ENCODE measurements at places on chromosomes 7 and 10. TPM values are rescaled to one million over a fixed set of nuclear protein-coding genes. Genes with fewer than 3 reads are reported as not detected.

DNA sequence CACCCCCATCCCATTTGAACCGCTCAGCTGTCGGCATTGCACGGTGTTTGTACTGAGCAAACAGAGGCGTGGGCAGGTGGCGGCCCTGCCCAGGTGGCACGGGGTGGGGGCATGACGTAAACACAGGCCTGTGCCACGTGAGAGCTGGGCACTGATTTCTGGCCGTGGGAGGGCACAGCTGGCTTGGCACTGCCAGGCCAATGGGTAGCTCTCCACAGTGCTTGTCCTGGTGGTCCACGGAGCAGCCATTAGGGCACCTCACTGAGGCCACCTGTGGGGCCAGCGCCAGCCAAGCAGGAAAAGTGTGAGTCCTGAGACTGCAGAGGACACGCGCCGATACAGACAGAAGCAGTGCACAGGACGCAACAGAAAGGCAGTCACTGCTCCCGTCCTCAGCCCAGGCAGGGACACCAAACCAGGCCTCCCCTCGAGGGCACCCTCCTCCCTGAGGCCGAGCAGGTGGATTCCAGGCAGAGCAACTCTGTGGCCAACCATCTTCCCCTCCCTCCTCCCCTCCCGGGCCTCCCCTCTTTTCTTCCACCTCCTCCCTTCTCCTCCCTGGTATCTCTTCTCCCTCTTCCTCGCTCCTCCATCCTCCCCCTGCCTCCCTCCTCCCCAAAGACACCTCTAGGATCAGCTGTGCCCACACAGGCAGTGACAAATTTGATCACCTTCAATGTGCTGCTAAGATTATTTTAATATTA is 258.7 kb downstream of the ELFN1 start:
- no peak for DNase-seq
- H3K27me3 ChIP-seq = no peaks in the 10 kb centered on the region
- H3K4me1 ChIP-seq = no peaks in the 10 kb centered on the region
- H3K4me3 ChIP-seq = no peak overlapping the region
- H3K27ac ChIP-seq = no peak overlapping the region

- H3K4me1 ChIP-seq = peaks cover 27% of the 10 kb centered on the region
- H3K4me3 ChIP-seq = peak overlapping the region; percentile 29
- no peaks in the 10 kb centered on the region for H3K36me3 ChIP-seq
- peaks cover 100% of the 10 kb centered on the region for H3K27me3 ChIP-seq
These were observed 19.4 kb upstream of the GATA3 start for GRCh38 chr10:8035006-8035640.

The HYAL4 gene
- not detected for total RNA-seq

- H3K4me1 ChIP-seq = no peaks in the 10 kb centered on the region
- H3K36me3 ChIP-seq = no peaks in the 10 kb centered on the region
These were observed 244.7 kb downstream of the PTEN start for GRCh38 chr10:88108115-88108610.

The IL6 gene
- total RNA-seq = not detected

DNA sequence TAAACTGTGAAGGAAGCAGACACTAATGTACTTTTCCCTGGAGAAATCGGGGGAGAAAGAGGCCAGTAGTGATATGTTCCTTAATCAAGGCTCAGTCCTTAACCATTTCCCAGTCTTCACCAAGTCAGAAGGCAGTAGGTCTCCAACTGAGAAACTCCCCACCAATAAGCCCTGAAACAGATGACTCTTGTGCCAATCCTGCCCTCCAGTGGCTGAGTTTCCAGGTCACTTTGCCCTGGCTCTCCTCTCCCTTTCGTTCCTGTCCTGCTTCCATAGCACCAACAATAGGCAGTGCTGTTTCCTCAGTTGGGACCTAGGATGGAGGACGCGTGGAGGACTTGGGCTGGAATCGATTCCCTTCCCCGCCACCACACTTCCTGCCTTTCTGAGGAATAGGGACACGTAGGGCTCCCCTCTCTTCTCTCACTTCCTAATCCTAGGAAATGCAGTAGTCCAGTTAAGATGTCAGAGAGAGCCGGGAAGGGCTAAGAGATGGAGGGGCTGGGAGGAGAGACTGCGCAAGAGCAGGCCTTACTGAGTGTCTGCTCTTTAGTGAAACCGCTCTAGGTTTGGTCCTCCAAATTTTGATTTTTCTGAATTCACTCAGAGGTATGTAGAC is 23.4 kb downstream of the ATOH7 start:
- H3K36me3 ChIP-seq = no peaks in the 10 kb centered on the region
- peaks cover 5% of the 10 kb centered on the region for H3K4me1 ChIP-seq
- no peaks in the 10 kb centered on the region for H3K27me3 ChIP-seq
- H3K27ac ChIP-seq = no peak overlapping the region
- no peak overlapping the region for H3K4me3 ChIP-seq
- DNase-seq = peak; percentile 86

The NKX1-2 gene
- total RNA-seq = not detected

The ELOVL3 gene
- total RNA-seq = not detected

- H3K36me3 ChIP-seq = no peaks in the 10 kb centered on the region
- H3K27me3 ChIP-seq = no peaks in the 10 kb centered on the region
- H3K27ac ChIP-seq = no peak overlapping the region
These were observed 156.5 kb upstream of the PPP2R2D start for GRCh38 chr10:131744346-131744745.

DNA sequence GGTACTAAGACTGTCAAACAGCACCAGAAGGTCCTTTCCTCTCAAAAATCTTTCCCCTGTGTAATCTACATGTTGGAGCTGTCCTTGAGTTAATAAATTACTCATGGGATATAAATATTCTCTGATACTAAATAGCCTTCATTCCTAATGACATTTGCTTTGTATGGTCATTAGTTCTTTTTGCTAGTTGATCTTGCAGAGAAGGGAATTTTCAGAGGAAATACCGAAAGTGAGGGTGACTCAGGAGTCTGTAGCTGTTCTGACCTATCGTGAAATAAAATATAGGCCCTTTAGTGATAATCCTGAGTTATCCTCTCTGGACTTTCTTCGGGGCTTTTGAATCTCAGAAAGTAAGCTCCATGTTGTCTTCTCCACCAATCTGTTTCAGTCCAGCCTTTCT is 19.4 kb upstream of the CLDN12 start:
- no peak overlapping the region for H3K27ac ChIP-seq
- H3K27me3 ChIP-seq = no peaks in the 10 kb centered on the region
- H3K4me3 ChIP-seq = no peak overlapping the region

The FXYD4 gene
- not detected for total RNA-seq

GRCh38 chr7:84055904-84056605 is 138.5 kb downstream of the SEMA3A start:
- peaks cover 5% of the 10 kb centered on the region for H3K36me3 ChIP-seq
- DNase-seq = no peak
- H3K27ac ChIP-seq = no peak overlapping the region
- H3K4me3 ChIP-seq = no peak overlapping the region
- H3K4me1 ChIP-seq = no peaks in the 10 kb centered on the region
- H3K27me3 ChIP-seq = no peaks in the 10 kb centered on the region

DNA sequence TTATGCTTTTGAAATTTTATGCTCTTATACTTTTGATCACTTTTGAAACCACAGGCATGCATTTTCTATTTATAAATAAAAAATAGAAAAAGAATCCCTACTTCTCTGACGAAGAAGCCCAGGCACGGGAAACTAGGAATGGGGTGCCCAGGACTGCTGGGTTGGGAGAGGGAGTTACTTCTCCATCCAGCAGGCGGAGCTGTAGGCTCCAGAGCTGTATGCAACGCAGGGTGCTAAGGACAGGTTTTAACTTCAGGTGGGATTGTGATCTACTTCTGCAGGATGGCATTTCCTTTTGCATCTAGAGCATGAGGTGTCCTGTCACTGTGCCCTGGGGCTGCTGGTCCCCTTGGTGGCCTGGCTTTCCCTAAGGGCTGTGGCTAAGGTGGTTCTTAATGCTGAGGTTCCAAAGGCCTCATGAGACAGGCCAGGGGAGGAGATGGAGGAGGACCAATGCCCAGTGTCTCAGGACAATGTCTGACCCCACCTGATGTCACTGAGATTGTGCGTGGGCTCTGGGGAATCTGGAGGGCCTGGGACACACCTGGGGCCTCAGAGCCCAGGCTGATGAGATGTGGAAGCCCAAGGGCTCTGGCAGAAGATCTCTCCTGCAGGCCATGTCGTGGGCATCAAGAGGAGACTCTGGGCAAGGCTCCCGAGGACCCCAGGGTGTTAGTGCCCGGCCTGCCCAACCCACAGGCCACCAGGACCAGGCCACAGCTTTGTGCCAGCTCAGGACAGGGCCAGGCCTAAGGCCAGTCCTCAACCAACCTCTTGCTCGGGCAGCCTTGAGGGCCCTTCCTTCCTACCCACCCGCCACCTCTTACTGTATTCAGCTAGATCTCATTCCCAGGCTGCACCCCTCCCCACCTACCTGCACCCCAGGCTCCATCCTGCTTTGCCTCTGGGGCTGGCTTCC is 507 bp downstream of the CCDC201 start:
- no peaks in the 10 kb centered on the region for H3K36me3 ChIP-seq
- H3K27ac ChIP-seq = no peak overlapping the region
- peak; percentile 56 for DNase-seq
- no peak overlapping the region for H3K4me3 ChIP-seq
- no peaks in the 10 kb centered on the region for H3K27me3 ChIP-seq

DNA sequence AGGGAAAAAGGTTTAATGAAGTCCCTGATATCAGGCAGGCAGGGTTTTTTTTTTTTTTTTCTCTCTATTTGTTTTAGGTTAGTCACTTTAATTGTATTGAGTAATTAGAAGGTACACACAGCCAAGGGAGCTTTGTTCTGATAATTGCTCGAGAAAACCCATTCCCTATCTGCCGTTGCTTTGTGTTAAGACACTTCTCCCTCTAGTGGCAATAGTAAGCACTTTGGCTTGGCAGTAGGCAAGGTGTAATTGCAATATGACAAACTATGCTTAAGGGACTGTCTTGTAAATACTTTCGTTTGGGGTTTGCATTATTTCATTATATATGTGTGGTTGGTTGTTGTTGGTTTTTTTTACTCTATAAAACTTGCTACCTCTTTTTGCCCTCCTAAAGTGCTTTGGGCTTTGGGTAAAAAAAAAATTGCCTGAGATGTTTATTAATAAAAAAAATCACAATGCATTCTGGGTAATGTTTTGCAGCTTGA is 113.4 kb downstream of the BTRC start:
- H3K27ac ChIP-seq = peak overlapping the region; percentile 83
- H3K4me1 ChIP-seq = peaks cover 60% of the 10 kb centered on the region
- H3K36me3 ChIP-seq = no peaks in the 10 kb centered on the region
- peak; percentile 89 for DNase-seq
- no peaks in the 10 kb centered on the region for H3K27me3 ChIP-seq
- peak overlapping the region; percentile 29 for H3K4me3 ChIP-seq

DNA sequence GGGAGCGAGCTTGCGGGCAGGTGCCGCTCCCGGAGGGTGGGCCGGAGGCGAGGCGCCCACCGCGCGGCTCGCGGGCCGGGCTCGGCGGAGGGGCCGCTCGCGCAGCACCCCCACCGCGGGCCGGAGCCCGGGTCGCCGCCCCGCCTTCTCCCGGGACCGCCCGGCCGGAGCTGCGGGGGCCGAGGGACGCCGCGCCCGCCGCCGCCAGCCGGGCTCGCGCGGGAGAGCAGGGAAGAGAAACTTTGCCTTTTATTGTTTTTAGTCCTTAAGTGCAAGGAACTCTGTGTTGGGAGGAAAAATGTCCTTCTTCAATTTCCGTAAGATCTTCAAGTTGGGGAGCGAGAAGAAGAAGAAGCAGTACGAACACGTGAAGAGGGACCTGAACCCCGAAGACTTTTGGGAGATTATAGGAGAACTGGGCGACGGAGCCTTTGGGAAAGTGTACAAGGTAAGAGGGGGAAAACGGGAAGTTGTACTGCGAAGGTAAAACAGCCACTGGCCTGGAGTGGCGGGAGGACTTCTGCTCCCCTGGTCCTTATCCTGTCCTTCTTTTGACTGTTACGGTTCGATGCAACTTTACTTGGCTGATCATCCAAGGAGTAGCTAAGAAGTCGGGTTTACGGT is 620 bp downstream of the SLK start:
- H3K27me3 ChIP-seq = no peaks in the 10 kb centered on the region
- H3K4me3 ChIP-seq = peak overlapping the region; percentile 81
- peak; percentile 34 for DNase-seq
- no peaks in the 10 kb centered on the region for H3K36me3 ChIP-seq

GRCh38 chr10:62025901-62026879 is 124.7 kb downstream of the ARID5B start:
- no peaks in the 10 kb centered on the region for H3K36me3 ChIP-seq
- peaks cover under 1% of the 10 kb centered on the region for H3K4me1 ChIP-seq
- no peak overlapping the region for H3K27ac ChIP-seq
- DNase-seq = no peak
- H3K4me3 ChIP-seq = no peak overlapping the region

GRCh38 chr10:18294633-18295032 is 154.4 kb downstream of the CACNB2 start:
- no peak overlapping the region for H3K4me3 ChIP-seq
- no peak overlapping the region for H3K27ac ChIP-seq
- H3K27me3 ChIP-seq = no peaks in the 10 kb centered on the region

DNA sequence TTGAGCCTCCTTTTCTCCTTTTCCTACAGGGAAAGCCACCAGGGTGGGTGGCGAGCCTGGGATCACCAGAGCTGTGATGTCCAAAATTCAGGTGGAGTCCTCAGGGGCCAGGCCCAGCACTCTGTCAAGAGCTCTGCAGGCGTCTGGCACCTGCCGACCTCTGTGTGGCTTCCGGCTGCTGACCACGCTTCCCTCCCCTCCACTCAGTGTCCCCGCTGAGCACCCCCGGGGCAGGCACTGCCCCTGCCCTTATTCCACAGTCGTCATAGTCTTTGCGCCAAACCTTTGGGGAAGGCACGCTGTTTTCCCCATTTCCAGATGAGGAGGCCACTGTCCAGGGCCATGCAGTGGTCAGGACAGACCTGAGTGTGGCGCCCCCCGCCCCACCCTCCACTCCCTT is 7.5 kb downstream of the MTG1 start:
- H3K27me3 ChIP-seq = no peaks in the 10 kb centered on the region
- no peak for DNase-seq
- no peaks in the 10 kb centered on the region for H3K4me1 ChIP-seq
- no peak overlapping the region for H3K27ac ChIP-seq
- no peak overlapping the region for H3K4me3 ChIP-seq
- H3K36me3 ChIP-seq = peaks cover 3% of the 10 kb centered on the region

DNA sequence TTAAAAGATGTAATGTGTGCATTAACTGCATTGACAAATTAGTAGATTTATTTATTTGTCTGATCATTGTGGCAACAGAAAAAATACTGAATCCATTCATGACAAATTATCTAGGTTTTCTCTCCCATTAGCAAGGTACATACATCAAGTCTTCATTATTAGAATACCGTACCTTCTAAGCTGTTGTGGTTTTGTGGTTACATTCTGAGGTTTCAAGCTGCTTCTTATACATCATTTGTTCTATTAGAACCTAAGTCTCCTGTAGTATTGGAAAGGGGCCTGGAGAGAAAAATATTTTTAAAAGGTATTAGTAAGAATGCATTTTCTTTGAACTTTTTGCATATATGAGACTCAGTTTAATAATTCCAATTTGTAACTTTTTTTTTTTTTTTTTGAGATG is 26.3 kb upstream of the CACNB2 start:
- DNase-seq = no peak
- H3K27me3 ChIP-seq = no peaks in the 10 kb centered on the region
- H3K4me1 ChIP-seq = no peaks in the 10 kb centered on the region
- no peak overlapping the region for H3K27ac ChIP-seq
- H3K36me3 ChIP-seq = no peaks in the 10 kb centered on the region

- no peak for DNase-seq
- no peak overlapping the region for H3K27ac ChIP-seq
- H3K36me3 ChIP-seq = no peaks in the 10 kb centered on the region
These were observed 211.5 kb downstream of the CREB5 start for GRCh38 chr7:28623863-28624262.

The BEND7 gene
- 9.1 TPM for total RNA-seq
